ENCODE measurements at places on chromosomes 7 and 10.

GRCh38 chr7:83876593-83876992 lies 227.7 kb upstream of the SEMA3E start:
- no peak for DNase-seq

DNA sequence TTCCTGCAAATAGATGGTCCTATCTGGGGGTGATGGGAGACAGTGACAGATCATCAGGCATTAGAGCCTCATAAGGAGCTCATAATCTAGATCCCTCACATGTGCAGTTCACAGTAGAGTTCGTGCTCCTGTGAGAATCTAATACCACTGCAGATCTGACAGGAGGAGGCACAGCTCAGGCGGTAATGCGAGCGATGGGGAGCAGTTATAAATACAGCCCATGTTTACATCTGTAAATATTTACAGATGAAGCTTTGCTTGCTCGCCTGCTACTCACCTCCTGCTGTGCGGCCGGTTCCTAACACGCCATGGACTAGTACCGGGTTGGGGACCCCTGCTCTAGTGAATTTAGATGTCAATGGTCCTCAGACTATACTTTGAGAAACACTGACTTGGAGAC lies 17.0 kb upstream of the CDCA7L start:
- no peak for DNase-seq

- DNase-seq: no peak
Measured at GRCh38 chr10:36720895-36721294, 404.5 kb upstream of the ANKRD30A start.

DNA sequence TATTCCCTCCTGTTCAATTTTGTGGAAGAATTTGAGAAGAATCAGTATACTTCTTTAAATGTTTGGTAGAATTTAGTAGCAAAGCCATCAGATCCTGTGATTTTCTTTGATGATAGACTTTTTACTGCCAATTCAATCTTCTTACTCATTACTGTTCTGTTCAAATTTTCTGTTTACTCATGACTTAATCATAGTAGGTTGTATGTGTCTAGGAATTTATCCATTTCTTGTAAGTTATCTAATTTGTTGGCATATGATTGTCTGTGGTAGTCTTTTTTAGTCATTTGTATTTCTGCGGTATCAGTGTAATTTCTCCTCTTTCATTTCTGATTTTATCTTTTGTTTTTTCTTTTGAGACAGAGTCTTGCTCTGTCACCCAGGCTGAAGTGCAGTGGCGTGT lies 87.4 kb downstream of the CCDC3 start:
- no peak for DNase-seq

DNA sequence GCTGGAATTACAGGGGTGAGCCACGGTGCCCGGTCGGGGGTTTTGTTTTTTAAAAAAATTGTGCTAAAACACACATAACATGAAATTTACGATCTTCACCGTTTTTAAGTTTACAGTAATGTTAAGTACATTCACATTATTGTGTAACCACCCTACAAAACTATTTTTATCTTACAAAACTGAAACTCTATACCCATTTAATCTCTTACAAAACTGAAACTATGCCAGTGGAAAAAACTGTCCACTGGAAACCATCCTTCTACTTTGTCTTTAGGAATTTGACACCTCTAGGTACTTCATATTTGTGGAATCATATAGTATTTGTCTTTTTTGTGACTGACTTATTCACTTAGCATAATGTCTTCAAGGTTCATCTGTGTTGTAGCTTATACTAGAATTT lies 1.0 kb upstream of the PSMC2 start:
- no peak for DNase-seq

DNA sequence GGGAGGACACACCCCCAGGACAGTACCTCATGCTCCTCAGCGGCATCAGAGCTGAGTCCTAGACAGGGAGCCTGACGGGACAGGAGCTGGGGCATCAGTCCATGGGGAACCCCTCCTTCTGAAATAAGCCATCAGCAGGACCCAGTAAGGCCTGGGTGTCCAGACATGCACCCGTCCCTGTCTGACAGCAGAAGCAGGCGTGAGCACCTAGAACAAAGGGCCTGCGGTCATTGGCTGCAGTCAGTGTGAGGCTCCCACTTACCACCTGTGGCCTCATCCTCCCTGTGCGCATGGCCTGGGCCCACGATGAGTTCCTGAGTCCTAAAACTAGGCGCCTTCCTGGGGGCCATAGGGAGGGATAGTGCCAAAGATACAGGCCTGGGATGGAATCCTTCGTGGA lies 484.7 kb downstream of the PTPRN2 start:
- no peak for DNase-seq

- DNase-seq: no peak
Measured at GRCh38 chr10:58943256-58943890, 233.1 kb upstream of the PHYHIPL start.

GRCh38 chr7:1864161-1864940 lies 194.3 kb downstream of the ELFN1 start:
- DNase-seq: no peak

DNA sequence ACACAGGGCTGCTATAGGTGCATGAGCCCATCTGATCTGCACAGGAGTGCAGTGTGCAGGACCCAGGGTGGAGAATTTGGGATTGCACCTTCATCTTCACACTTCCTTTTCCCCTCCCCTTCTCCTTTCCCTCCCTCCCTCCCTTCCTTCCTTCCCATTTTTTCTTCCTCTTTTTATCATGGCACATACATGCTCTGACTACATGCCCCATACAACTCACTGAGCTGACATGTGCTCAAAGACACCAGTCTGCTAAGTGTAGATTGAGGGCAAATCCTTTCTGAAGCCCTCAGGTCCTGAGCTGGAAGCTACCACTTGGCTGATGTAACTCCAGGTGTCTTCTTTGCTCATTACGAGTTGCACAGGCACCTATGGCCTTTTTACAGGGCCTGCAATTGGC lies 365.3 kb upstream of the ZNF32 start:
- DNase-seq: no peak

DNA sequence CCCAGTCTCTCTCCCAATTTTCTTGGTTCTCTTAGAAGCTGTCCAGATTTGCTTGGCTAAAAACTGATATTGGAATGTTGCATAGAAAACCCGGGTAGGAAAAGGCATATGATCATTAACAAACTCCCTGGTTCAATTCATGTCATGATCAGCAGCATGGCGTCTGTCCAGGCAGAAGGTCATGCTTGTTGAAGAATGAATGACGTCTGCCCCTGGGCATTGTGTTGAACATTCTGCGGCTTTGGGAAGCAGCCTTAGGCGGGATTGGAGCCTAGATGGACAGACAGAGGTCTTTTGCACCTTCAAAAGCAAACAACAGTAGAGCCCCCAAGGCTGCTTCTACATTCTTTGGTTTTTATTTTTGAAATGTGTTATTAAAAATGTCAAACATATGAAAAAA lies 7.7 kb upstream of the MINDY3 start:
- DNase-seq: no peak

DNA sequence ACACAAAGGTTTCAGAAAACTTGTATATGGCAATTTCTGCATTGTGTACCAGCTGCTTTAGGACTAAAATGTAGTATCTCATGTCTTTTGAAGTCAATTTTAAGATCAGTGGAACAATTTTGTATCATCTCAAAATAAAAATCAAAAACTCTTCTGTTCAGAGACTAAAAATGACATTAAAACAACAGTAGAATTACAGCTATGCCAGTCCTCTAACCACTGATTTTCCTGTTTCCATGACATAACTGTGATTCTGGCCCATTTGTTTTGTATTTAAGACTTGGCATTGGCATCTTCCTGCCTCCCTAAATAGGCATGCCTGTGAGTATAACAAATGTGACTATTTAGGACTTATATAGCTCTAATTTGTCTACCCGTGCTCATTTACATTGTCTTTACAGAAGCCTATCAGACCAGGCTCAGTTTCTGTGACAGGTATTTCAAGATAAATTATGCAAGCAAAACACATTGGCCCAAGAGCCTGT lies 29.1 kb upstream of the VPS41 start:
- DNase-seq: no peak

GRCh38 chr10:59674215-59674836 lies 35.3 kb downstream of the SLC16A9 start:
- DNase-seq: no peak

GRCh38 chr7:102042016-102042656 lies 224.7 kb downstream of the CUX1 start:
- no peak for DNase-seq

DNA sequence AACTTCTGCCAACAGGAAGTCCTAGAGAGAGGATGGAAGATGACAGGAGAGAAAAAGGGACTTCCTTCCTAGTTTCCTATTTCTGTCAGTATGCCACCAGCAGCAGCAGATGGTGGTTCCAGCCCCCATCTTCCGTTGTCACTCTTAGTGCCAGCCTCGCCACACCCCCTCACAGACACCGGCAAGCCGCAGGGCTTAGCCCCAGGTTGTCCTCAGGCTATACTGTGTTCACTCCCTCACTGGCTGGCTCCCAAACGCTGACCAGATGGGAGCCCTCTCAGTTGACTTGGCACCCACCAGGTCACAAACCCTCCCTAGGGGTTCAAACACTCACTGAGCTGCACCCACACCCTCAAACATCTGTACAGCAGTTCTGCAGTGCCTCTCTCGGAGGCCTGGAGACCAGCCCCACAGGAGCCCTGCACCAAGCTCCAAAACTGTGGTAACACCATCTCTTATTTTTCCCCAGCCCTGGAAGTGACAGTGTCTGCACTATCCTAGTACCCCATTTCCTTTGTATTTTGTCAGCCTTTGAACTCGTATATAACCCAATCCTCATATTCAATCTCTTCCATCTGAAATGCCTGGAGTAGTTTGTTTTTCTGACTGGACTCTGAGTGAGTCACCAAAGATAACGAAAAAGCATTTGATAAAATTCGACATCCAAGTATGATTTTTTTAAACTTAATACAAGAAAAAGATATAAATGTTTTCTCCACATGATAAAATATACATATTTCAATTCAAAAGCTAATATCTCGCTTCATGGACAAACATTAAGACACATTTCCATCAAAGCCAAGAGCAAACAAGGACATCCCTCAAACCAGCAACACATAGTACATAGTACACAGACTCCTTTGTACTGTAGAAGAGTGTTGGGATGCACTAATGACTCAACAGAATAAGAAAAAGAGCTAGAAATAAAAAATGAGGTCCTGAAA lies 34.5 kb downstream of the SMURF1 start:
- no peak for DNase-seq

DNA sequence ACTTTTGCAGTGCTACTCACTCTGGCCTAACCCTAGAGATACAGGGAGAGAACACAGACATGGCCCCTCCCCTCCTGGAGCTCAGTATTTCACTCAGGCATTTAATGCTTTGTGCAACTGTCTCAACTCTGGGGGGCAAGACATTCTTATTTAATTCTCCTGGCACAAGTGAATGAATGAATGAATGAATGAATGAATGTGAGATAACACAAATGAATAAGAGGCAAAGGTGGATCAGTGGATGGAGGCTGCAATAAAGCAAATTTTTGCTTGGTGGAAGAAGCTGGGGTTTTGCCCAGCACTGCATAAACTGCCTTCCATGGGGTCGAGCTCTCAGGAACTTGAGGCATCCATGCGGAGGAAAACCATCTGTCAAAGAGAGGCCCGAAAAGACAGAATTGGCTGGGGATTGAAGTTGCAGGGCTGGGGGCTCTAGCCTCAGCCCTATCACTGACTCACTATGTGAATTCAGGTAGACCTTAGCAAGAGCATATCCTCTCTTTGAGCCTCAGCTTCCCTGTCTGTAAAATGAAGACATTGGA lies 441.4 kb upstream of the ZMIZ1 start:
- no peak for DNase-seq

GRCh38 chr10:37495415-37495814 lies 362.0 kb downstream of the ZNF248 start:
- DNase-seq: no peak

DNA sequence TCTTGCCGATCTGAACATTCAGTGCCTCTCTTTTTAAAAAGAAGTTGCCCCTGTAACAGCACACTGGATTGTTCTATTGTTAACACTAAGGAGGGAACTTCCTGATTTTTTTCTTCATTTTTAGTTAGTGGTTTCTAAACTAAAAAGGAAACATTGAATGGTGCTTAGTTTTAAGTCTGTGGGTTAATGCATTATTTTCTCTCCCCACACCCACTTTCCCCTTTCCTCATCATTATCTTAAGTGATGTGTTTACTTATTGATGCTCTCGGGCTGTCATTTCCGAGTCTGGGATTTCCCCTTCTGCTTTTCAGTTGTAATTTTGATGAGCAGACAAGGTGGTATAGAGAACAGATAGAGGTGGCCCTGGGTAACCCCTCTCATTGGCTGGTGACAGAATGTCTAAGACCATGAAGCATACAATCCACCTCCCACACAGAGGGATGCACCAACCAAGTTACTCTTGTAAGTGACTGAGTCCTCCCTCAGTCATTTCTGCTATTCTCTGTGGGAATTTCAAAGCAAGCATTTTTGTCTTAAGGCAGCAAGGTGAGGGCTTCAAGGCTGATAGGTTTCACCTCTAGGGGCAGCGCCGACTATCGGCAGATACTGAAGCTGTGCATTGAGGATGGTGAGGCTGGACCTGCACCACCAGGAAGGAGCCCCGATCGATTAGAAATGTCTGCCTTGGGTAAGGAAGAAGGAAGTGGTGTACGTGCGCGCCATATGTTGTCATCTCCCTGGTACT lies 49.5 kb downstream of the CHN2 start:
- DNase-seq: peak; percentile 4

GRCh38 chr10:100829097-100829870 lies 83.5 kb upstream of the SLF2 start:
- no peak for DNase-seq

DNA sequence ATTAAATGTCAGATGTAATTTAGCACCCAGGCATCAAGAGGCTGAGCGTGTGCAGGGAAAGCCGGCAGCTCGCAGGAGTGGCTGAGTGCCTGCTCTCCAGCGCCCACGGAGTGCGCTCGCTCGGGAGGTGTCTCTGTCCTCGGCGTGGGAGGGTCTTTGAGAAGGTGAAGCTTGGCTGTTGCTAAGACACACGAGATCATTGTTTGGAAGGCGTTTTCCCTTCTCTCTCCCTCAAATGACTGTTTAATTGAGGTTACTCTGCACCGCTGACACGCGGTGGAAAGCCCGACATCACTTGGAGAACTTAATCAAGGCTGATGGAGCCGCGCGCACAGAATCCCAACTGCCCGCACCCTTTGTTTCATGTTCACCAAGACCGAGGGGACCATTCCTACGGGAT lies 414.6 kb downstream of the DNAJB6 start:
- no peak for DNase-seq
